M059J (cell line): ENCODE measurements at places on chromosomes 12 and 14. TPM values are rescaled to one million over a fixed set of nuclear protein-coding genes. Genes with fewer than 3 reads are reported as not detected.

Gene TUNAR
- total RNA-seq: not detected in 2 replicates

Gene CTDSP2
- total RNA-seq: 37.3 and 44.2 TPM in 2 replicates

Gene CACNA1C
- 1.1 and 3.6 TPM in 2 replicates for total RNA-seq

Gene SYNE3
- 0.44 and 2.8 TPM in 2 replicates for total RNA-seq

Gene POTEM
- total RNA-seq: not detected in 2 replicates

Gene GPR137C
- total RNA-seq: 4.4 TPM in 2 replicates

Gene KNTC1
- 36.5 and 44.7 TPM in 2 replicates for total RNA-seq

Gene VASH1
- total RNA-seq: 0.20 and 0.54 TPM in 2 replicates

Gene TAS2R43
- 0.25 TPM in 1 of 2 replicates, not detected in the other for total RNA-seq

Gene SDR39U1
- 12.4 and 13.2 TPM in 2 replicates for total RNA-seq

Gene KCNJ8
- not detected in 2 replicates for total RNA-seq

Gene HECTD4
- total RNA-seq: 3.5 and 13.8 TPM in 2 replicates

Gene GZMH
- total RNA-seq: not detected in 2 replicates

Gene LRCOL1
- total RNA-seq: not detected in 2 replicates

Gene REM2
- total RNA-seq: 0.52 TPM in 1 of 2 replicates, not detected in the other

Gene FGF6
- total RNA-seq: not detected in 2 replicates

Gene DHRS1
- 15.4 and 20.9 TPM in 2 replicates for total RNA-seq

Gene MRPL52
- total RNA-seq: 54.5 and 325 TPM in 2 replicates
